ENCODE measurements at places on chromosomes 12 and 14. TPM values are rescaled to one million over a fixed set of nuclear protein-coding genes. Genes with fewer than 3 reads are reported as not detected.
A peak's percentile ranks its signal among the peaks of the same experiment; 100 is the strongest.

DNA sequence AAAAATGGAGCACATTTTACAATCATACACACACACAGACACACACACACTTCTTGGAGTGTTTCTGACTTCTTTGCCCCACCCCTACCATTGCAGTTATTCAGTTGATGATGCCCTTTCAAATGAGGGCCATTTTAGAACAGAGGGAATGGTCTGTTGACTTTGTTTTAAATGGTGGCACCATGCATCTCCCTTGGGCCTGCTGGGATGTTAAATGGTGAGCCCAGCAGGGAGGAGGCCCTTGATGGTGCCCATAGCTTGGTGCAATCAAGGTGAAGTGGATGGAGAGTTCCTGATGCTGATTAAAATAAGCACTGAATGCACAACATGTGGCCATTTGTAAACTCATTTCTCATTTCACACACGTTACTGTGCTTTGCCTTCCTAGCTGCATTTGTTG lies 13.3 kb downstream of the C12orf75 start:
- DNase-seq = no peak

GRCh38 chr12:89041078-89041477 lies 311.2 kb downstream of the DUSP6 start:
- DNase-seq = no peak

TTC7B gene
- total RNA-seq = 43.2 TPM

DNA sequence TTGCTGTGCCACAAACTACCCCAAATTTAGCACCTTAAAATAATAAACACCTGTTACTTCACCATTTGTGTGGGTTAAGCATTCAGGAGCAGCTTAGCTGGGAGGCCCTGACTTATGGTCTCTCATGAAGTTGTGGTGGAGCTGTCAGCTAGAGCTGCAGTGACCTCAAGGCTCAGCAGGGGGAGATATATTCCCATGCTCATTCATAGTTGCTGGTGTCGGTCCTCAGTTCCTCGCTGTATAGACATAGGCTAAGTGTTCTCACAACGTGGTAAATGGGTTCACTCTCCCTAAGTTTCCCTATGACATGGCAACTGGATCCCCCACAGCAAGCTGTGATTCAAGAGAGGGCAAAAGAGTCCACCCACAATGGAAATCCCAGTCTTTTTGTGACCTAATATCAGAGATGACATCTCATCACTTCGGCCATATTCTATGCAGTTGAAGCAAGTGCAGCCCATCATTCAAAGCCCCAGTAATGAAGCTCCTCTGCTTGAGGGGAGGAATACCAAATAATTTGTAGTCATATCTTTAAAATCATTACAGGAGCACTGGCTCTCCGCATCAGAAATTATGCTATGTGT lies 41.1 kb downstream of the PRB3 start:
- DNase-seq = no peak

DNA sequence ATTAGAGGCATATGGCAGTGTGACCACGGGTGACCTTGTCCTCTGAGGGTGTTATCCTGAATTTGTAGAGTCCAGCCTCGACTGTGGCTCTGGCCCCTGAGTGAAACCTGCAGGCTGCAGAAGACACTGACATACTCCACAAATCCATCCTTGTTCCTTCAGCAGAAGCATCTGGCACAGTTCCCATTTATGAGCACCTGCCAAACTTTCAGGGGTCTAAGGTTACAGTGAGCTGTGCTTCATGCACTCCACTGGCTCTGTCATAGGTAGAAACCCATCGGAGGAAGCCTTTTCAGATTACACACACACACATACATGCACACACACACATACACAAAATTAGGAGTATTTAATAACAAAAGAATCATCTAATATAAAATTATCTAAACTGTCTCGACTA lies 13.6 kb upstream of the NUAK1 start:
- DNase-seq = no peak

- DNase-seq = peak; percentile 85
These were observed 18.4 kb downstream of the OLR1 start for GRCh38 chr12:10153271-10154144.
